ENCODE measurements at places on chromosomes 13 and 19.

- DNase-seq, result no peak
Observed at GRCh38 chr19:28472843-28473242, 740.1 kb downstream of the UQCRFS1 start.

DNA sequence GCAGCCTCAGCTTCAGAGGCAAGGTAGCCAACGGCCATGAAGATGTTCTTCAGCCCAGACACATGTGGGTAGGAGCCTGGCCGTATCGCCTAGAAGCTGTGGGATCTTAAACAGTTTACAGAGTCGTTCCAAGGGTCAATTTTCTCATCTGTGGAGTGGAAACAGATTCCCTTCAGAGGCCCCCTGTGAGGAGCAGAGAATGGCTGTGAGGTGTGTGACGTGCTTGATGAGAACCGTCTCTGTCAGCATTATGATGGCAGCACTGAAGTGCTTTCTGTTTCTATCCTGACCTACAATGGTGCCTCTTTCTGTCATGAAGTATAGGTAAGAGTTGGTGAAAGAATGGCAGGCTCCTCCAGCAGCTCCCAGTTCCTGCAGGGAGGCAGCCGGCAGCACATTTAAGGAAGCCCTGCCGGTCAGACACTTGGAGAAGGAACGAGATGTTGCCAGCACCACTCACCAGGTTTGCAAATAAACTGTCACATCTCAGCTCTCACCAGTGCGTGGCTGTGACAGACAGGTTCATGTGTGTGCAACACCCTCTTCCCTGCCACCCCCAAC is 277.3 kb downstream of the FOXO1 start:
- peak; percentile 44 for DNase-seq

DNA sequence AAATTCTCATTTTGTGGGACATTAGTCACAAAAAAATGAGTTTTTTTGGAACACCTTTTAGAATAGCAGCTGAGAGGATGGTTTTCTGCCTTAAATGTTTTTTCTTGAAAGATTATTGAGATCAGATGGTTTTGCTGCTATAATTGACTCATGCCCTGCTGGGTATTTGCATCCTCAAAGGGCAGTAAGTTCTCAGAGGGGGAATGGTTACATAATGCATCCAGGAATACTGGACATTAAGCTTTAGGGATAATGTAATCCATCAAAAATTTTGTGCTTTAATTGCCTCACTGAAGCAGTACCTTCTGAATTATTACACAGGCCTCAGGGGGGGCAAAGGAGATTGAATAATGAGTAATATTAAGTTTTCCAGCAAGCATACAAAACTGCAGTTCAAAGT is 866.3 kb upstream of the SPRY2 start:
- no peak for DNase-seq

GRCh38 chr13:71624653-71625600 is 242.1 kb downstream of the DACH1 start:
- no peak for DNase-seq

- no peak for DNase-seq
Observed at GRCh38 chr13:107742544-107742943, 472.8 kb downstream of the LIG4 start.

- no peak for DNase-seq
Observed at GRCh38 chr13:106372199-106373155, 163.0 kb downstream of the EFNB2 start.

DNA sequence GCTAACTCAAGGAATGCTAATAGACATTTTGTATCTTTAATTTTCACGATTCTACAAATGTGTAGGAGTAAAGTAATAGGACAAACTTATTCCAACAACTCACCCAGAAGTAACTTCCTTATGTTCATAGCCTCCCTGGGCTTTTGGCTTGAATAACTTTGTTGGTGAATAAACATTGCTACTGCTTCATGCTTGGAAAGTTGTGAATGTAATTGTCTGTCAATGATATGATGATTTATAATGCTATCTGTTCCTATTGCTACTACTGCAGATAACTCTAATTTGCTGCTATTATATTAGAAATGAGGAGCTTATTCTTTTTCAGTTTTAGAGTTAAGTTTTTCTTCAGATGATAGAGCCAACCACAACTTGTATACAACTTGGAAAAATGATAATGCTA is 307.7 kb downstream of the PCDH9 start:
- no peak for DNase-seq

DNA sequence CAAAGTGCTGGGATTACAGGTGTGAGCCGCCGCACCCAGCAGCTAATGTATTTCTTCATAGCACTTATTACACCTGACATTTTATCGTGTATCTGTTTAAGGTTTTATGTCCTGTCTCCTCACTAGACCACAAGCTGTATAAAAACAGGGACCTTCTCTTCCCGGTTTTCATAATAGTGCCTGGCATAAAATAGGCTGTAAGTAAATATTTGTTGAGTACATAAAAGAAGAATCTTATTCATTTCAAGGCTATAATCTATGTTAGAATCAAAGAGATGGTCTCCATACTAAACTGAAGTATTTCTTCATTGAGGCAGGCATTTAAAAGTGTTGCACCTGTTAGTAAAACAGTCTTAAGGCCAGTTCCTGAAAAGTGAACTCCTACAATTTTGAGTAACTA is 194.0 kb downstream of the SHISA2 start:
- no peak for DNase-seq

DNA sequence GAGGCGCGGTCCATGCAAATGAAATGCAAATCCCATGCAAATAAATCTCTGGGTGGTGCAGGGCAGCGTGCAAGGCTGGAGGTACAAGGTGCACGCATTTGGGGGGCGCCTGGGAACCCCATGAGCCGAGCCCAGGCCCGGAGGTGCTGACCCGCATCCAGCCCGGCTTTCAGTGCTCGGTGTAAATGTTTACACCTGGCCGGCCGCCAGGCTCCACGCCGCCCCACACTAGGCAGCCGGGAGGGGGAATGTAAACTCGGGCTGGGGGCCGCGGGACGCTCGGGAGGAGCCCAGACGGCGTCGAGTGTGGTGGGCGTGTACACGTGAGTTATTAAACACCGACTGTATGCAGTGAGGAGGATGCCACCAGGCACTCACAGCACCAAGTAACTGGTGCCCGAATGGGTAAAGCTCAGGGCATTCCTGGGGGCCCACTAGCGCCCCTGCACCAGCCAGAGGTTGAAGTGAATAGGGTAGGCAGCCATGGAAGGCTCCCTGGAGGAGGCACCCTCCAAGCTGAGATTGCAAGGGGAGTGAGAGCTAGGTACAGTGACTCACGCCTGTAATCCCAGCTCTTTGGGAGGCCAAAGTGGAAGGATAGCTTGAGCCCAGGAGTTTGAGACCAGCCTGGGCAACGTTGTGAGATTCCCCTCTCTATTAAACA is 17.2 kb downstream of the FUT6 start:
- no peak for DNase-seq

DNA sequence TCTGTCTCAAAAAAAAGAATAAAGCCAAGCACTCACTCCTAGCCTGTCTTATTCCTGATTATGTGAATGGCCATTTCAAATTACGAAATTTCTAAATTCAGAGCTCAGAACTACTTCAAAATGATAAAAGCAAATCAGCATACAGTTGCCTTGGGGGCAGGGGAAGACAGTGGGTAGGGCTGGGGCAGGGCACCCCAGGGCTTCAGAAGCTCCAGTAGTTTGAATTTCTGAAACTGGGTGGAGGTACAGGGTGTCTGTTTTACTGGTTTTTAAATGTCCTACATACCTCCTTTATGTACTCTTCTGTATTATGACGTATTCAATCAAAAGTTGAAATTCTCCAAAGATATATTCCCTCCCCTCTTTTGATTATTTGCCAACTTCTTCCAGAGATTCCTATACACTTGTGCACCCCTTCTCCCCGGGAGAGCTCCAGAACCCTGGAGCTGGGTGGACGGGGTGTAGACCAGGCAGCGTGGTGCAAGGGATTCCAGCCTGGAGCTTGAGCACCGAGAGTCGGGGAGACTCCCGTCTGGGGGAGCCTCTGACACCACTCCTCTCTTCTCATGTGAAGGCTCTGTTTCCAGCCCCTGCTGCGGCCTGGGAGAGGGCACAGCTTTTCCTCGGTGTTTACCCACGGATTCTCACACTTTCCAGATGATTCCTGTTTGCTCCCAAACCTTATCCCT is 84.7 kb upstream of the GPR183 start:
- DNase-seq, result no peak

DNA sequence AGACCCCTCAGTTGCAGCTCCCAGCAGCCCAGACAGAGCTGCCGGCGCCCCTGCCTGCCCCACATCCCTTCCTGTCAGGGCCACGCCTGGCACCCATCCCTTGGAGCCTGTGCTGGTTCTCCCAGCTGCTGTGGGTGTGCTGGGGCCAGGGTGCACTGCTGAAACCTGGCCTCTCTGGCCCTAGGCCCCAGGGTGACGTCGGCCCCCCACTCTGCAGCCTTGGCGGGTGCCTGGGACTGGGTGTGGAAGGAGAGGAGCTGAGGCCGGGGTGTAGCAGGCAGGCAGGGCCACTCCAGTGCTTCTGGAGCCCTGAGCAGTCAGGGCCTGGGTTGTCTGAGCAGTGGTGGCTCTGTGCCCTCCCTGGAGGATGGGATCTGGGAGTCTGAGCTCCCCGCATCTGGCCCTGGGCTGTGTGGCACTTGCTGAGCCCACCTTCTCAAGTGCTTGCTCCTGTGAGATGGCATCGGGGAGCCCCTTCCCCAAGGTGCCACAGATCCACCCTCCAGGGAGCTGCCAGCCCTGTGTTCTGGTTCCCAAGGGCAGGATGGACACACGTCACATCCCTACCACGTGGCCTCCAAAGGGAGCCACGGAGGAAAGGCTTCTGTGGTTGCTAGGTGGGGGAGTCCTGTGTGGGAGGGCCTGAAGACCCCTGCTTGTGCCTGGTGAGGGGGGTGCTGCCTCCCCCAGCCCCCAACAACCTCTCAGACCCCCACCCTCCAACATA is 5.2 kb downstream of the PLEKHJ1 start:
- no peak for DNase-seq

DNA sequence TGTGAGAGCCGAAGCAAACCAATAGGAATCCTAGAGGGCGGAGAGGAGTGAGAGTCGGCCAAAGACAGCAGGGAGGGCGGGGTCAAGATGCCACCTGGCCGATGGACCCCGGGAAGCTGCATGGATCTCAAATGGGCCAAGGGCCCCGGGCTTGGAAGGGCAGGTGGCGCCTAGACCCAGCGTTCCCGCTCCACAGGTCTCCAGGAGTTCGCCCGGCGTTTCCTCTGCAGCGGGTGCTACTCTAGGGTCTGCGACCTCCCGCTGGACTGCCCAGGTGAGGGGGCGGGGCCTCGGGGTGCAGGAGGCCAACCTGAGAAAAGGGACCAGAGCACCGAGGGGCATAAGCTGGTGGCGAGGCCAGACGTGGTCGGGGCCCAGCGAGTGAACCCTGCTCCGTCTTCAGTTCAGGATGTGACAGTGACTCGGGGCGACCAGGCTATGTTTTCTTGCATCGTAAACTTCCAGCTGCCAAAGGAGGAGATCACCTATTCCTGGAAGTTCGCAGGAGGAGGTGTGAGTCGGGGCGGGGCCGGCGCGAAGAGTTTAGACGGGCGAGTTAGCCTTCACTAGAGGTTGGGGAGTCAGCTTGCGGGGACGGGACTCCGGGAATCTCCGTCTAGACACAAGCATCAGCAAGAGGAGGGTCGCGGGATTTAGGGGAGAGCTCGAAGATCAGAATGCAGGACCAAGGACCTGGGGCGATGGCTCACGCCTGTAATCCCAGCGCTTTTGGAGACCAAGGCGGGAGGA is 9.9 kb downstream of the SPACA6 start:
- no peak for DNase-seq

- DNase-seq, result peak; percentile 60
Observed at GRCh38 chr13:41916173-41916954, 44.5 kb downstream of the VWA8 start.

DNA sequence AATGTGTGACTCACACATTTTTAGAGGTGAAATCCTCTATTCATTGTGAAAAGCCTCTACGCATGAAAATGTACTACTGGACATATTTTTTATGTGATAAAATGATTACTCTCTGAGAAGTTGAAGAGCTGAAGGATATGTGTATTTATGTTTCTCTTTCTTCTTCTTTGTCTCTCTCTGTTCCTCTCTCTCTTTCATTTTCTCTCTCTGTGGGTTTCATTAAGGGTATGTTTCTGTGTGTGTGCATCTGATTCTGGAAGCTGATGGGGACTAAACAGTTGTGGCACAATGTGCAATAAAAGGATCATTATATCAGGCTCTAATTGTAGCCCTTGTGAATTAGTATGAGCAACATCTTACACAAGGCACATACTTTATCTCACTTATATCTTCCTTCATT is 867.7 kb downstream of the PCDH9 start:
- no peak for DNase-seq

DNA sequence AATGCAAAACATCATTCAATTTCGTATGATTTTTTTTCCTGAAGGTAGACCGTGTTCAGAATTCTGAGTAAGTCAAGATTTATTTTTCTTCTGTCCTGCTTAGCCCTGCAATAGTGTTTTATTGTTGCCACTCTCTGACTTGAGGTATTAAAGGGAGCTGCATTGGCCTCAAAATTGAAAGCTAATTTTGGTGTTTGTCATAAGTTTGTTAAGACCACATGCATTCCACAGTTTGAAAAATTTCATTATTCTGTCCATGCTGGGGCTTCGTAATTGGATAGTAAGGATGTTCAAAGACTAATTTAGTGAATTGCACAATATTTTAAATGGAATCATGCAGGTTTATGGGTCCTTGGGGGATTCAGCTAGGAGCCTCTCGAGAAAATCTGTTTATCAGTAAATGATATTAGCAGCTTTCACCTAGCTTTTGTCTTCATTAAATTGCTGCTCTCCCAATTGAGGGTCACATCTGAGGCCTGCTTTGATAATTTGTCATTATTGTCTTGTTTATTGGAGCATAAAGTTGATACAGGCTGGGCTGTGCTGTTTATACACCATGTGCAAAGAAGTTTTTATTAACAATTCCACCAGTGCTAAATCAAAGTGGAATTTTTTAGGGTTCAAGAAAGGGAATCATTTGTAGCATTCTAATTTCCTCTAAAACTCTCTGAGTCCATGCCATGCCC is 339.8 kb upstream of the OBI1 start:
- DNase-seq, result no peak

DNA sequence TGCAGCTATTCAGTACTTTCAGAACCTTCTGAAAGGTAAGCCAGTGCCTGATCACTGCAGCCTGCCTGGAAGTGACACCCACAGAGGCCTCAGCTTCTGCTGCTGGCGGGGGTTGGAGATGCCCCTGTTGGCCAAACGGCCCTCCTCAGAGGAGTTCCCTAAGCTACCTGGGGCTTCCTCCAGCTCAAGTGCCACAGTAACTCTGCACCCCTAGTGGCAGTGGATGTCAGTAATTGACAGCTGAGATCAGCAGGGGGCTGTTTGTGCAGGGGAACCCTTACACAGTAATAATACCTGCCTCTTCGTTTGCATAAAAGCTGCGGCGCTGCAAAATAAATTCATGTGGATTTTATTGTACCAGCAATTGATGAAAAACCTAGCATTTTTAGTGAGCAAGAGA is 28.9 kb downstream of the TDRD12 start:
- no peak for DNase-seq
